ENCODE measurements at places on chromosomes 3 and 15.

DNA sequence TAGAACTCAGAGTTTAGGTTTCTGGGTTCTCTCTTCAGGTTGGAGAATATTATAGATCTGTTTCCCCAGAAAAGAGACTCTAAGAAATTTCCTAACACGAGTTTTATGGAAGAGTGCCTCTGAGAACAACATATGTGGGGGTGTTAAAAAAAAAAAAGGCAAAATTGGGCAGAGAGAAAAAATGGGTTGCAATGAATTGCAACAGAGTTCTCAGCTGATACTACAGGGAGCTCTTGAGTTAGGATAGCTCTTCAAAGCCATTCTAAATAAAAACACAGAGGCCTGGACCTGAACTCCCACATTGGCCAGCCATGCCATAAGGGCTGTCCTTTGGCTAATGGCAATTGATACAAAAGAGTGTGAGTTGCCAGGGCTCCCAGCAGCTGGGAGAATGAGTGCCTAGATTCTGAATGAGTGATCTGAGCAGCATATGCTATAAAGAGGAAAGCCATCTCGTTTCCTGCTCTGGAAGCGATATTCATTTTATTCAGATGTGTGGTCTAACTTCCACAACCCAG lies 20.1 kb upstream of the UBE2E2 start:
- no peak for DNase-seq

GRCh38 chr3:69504232-69504631 lies 118.3 kb upstream of the FRMD4B start:
- peak; percentile 12 for DNase-seq

GRCh38 chr3:178436773-178437172 lies 99.5 kb upstream of the KCNMB2 start:
- peak; percentile 80 for DNase-seq

- DNase-seq, result no peak
Observed at GRCh38 chr3:160455846-160456245, 6.3 kb upstream of the TRIM59 start.

- no peak for DNase-seq
Observed at GRCh38 chr3:138799822-138800221, 34.9 kb downstream of the PIK3CB start.

GRCh38 chr15:80325206-80325605 lies 73.2 kb upstream of the CTXND1 start:
- no peak for DNase-seq

- no peak for DNase-seq
Observed at GRCh38 chr3:115332998-115333397, 185.9 kb upstream of the ZBTB20 start.

DNA sequence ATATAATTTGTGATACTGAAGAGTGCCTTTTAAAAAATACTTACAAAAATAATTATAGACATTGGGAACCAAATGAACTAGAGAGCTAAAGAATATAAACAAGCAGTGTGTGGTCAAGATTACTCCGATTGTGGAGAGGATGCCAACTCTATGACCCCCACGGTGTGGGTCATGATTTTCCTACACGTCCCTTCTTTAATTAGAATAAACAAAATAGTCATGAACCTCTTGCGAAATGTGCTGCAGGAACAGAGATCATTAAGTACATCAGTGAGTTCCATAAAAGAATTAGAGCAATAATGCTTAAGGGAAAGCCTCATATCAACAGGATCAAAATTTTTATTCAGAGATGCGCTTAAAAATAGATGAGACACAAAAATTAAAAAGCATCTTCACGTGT lies 476.6 kb upstream of the ROBO1 start:
- DNase-seq, result peak; percentile 3

DNA sequence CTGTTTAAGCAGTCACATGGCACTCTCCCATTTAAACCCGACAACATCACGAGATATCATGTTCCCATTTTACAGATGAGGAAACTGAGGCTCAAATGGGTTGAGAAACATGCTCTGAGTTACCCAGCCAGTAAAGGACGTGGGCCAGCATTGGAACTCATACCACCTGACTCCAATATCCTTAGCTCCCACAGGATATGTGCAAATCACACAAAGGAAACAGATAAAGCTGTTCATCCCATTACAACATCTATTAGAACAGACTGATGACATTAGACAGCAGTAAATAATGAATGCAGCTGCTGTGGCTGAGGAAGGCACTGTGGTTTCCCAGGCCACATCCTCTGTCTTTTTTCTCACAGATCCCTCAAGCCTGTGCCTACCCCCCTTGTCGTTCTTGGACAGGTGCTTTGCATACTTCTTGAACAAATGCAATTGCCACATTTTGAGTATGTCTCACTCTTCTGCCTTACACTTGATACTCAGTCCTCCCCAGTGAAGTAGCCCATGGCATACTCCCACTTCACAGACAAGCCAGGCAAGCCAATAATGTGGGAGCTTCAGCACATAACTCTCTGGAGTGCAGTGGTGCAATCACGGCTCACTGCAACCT lies 17.7 kb downstream of the FRMD4B start:
- no peak for DNase-seq

DNA sequence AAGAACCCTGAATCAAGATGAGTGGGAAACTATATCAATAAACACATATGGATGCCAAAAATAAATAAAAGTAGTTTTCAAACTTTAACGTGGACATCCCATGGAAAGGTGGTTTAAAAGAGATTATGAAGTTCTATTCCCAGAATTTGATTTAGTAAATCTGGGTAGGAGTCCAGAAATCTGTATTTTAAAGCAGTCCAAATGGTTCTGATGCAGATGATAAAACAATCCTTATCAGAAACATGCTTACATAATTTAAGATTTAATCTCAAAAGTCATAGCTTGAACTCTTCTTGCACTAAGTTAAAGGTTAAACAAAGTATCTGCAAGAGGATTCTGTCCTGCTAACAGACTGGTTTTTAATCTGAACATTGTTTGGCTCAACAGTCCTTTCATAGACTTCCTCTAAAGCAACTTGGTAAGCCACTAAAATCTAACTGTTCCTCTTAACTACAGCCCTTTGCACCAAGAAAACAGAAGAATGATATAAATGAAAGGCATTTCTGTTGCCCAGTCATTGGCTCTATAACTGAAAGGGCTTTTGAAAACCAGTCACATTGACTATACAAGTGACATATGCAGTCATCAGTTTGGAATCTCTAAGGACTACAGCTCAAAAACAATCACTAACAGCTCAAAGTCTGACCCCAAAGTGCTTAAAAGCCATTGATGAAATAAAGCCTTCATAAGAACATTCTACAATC lies 23.4 kb upstream of the MAP4 start:
- DNase-seq, result peak; percentile 92

DNA sequence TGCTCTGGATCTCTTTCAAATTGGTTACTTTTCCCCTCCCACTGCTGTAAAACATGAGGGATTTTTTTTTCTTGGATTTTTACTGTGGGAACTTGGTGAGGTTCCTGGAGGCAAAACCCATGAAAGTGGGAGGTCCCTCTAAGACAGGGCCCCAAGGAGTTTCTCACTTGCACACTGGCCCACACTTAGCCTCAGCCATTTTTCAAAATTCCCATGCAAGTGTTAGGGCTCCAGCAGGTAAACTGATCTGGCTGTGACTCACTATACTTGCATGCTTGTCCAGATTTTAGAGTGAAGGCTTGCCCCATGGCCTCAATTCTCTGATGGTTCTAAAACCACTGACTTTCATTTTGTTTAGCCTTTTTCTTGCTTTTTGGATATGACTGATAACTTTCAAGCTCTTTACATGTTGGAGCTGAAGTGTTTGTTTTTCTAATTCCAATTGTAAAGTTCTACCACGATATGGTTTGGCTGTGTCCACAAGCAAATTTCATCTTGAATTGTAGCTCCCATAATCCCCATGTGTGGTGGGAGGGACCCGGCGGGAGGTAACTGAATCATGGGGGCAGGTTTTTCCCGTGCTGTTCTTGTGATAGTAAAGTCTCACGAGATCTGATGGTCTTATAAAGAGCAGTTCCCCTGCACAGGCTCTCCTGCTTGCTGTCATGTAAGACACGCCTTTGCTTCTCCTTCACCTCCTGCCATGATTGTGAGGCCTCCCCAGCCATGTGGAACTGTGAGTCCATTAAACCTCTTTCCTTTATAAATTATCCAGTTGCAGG lies 37.7 kb downstream of the MCCC1 start:
- DNase-seq, result no peak

- no peak for DNase-seq
Observed at GRCh38 chr3:71355862-71356261, 227.7 kb downstream of the FOXP1 start.

DNA sequence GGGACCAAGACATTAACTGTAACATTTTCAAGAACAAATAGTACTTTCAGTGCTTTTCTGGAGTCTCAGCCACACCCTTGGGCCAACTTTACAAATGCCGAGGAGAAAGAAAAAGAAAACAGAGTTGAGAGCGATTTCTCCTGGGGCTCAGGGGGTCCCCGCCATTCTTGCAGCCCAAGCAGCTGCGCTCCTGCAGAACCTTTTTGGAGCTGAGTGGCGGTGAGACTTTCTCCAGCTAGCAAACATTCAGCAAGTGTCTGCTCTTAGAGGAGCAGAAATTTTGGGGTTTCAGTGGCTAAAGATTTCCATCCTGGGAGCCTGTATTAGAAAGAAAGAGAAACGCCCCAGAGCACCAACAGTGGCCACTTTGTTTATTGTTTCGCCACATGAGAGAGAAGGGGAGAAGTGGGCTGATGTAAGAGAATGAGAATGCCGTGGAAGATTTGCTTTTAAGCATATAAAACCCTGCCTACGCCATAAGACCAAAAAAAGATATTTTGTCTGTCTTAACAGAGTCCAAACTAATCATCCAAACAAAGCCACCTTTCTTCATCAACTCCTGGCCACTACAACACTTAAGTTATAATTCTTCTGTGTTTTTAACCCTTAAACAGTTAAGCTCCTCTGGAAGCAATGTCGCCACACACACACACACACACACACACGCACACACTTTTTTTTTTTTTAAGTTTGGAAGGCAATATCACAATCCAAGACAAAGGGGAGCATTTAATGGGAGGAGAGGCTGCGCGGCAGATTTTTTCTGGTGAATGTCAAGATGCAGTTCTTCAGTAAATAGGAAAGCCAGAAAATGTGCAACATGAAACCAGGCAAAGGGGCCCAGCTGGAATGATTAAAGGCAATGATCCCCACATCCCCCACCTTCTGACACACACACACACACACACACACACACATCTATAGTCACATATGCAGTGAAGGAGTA lies 19.2 kb downstream of the EID1 start:
- peak; percentile 85 for DNase-seq

DNA sequence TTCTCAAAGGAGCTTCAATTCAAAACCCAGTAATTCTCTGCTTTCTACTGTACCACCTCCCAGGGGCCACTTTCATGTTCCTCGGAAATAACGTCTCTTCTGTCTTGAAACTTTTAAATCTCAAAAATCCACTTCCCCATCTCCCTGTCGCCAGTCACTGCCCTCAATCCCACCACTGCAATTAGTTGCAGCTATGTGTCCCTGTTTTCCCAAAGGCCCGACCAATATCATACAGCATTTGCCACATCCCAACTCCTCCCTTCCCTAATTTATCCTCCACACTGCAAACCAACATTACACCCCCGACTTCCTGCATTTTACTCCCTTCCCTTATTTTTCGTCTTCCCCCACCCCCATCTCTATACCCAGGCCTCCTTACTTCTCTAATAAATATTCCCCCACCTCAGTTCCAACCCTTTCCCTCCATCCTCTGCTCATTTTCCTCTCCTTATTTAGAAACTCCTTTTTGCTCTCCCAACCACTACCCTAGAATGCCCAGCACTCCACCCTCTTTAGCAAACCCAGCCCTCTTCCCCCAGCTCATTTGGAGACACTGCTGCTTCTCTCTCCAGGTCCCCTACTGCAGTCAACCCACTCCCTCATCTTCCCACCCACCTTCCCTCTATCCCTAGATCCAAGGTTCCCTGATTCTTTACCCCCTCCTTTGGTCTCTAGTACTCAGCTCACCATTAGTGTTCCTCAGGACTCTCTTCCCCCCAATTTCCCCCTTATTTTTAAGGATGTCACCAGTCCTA lies 1.1 kb downstream of the NPTN start:
- DNase-seq, result peak; percentile 69

- peak; percentile 43 for DNase-seq
Observed at GRCh38 chr3:197501496-197501878, 54.3 kb downstream of the BDH1 start.

DNA sequence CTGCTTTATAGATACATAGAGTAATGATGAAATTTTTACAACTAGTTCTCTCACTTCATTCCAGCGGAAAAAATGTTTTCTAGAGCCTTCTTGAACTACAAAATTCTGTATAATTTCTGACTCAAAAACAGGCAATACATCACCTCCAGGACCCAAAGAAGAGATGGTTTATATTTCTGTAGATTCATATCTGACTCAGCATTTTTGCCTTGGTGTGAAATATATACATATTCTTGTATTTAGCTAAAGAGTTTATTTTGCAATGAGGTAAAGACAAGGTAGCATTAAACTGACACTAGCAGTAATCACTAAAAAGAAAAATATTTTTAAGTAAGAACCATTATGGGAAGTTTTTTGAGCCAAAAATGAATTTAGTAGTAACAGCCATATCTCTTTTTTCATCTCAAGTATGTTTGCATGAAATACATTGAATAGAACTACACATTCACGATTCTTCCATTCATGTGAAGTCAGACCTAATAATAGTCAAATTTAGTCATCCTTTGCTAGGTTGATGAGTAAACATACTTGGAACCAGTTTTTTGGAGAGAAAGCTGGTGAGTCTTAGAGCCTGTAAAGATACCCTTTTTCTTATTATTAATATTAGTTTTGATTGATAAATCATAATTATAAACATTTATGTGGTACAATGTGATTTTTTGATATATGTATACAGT lies 31.6 kb downstream of the COL8A1 start:
- DNase-seq, result peak; percentile 83

DNA sequence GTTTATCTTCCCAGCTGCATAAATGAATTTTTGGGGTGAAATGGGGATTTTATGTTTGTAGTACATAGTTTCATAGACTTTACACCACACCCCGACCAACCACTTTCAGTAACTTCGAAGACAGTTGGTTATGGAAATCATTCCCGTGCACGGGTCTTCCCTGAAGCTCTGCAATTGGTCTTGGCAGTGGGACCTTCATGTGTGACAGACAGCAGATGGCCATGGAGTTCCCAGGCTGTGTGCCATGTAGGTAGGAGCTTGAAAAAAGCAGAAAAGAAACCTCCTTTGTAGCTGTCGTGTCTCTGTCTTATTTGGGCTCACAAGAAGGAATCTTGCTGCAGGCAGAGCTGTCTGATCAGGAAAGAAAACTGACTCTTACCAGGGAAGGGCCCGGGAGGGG lies 25.9 kb downstream of the EXOG start:
- no peak for DNase-seq

GRCh38 chr15:92787116-92787515 lies 113.0 kb upstream of the CHD2 start:
- peak; percentile 5 for DNase-seq

GRCh38 chr3:197434830-197435229 lies 120.9 kb downstream of the BDH1 start:
- no peak for DNase-seq

DNA sequence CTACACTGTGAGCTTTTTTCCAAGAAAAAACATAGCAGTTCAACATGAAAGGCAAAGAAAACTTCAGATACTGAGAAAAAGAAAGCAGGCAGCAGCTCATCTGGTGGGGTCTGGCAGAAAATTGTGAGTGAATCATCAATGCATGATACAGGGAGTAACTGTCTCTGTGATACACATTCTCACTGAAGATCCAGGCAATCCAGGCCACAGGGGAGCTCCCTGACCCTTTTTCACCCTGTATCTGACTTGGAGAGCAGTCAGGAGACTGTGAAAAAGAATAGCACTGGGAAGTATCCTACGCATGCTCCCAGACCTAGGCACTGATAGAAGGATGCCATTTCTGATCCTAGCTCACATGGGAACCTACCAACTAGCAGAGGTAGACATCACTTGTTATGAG lies 269.8 kb downstream of the MBNL1 start:
- DNase-seq, result peak; percentile 2

Measured in GM23248 (cell line).